ENCODE measurements at places on chromosomes 13 and 19. TPM values are rescaled to one million over a fixed set of nuclear protein-coding genes. Genes with fewer than 3 reads are reported as not detected.
A peak's percentile ranks its signal among the peaks of the same experiment; 100 is the strongest.

DNA sequence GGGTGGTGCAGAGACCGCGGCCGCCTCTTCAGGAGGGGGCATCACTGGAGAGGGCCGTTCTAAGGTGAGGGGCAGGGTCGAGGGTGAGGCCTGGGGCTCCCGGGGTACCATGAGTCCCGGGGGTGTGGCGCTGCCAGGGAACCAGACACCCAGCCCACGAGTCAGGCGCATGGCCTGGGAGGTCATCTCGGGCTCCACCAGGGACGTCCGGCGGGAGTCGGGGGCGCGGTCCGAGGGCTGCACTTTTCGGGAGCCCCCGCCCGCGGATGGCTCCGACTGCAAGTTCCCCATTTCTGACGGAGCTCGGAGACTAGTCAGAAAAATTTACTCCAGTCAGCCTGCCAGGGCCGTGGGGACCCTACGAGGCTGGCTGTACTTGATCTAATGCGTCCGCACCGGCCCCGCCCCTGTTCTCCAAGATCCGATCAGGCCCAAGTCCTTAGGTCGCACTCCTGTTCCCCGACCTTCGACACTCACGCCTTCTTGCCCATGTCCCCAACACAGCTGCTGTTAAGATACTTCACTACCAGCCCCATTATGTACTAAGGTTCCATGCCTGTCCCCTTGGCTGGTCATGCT lies 774 bp downstream of the GGN start:
- ATAC-seq, result peak; percentile 1

Gene KIR3DL1
- not detected for total RNA-seq

- ATAC-seq, result peak; percentile 23
These were observed 16.7 kb downstream of the TSKS start for GRCh38 chr19:49746206-49746958.

Gene FGF14
- total RNA-seq, result 0.16 TPM

DNA sequence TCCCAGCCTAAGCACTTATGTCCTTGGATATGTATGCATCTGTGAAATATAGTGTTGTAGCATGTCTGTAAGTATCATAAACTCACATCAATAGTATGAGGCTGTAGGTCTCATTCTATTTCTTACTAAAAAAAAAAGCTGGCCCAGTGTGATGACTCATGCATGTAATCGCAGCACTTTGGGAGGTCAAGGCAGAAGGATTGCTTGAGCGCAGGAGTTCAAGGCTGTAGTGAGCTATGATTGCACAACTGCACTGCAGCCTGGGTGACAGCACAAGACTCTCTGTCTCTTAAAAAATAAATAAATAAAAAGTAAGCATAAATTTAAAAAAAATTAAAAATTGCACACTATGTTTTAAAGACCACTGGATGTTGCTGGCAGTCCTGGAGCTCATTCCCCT lies 79.1 kb upstream of the SPATA13 start:
- no peak for ATAC-seq

Gene HIPK4
- total RNA-seq, result not detected

Gene DIRAS1
- 1.00 TPM for total RNA-seq

GRCh38 chr13:34990399-34991214 lies 48.5 kb downstream of the NBEA start:
- no peak for ATAC-seq

GRCh38 chr19:6066661-6067646 lies 43.3 kb downstream of the RFX2 start:
- no peak for ATAC-seq

DNA sequence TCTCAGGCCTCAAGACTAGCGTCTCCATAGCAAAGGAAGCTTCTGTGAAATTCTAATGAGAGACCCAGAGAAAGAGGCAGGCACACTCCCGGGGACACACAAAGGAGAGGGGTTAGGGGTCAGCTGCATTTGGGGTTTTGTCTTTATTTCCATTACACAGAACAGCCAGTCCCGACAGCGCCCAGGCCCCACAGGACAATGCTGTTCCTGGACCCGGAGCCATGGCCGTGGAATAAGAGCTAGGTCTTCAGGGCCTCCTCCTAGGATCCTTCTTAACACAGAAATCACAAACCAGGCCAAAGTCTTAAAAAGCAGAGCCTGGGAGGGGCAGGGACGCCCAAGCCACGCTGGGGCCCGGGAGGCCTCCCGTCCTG lies 22.8 kb downstream of the KCTD15 start:
- no peak for ATAC-seq

- ATAC-seq, result no peak
These were observed 28.6 kb upstream of the PNMA8B start for GRCh38 chr19:46524308-46524707.

- ATAC-seq, result no peak
These were observed 1.0 kb downstream of the PDX1 start for GRCh38 chr13:27920677-27921420.

DNA sequence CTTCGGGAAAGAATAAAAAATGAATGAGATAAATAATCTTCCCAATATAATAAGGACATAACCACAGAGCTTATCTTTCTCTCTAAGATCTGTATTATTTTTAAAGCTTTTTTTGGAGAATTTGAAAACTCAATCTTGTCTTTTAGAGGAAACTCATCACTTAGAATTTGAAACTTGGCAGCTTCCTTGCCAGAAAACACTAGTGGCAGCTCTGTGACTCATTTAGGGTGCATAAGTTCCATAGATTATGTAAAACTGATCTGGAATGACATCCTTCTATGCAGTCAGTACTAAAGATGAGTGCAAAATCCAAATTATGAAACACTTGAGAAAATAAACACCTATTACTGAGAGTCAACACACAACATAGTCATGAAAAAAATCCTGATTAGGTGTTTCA lies 848.0 kb downstream of the DACH1 start:
- no peak for ATAC-seq

Gene LAIR1
- 1.5 TPM for total RNA-seq

- ATAC-seq, result no peak
These were observed 4.4 kb downstream of the SPC24 start for GRCh38 chr19:11151181-11151580.

- ATAC-seq, result no peak
These were observed 21.5 kb downstream of the ZNF14 start for GRCh38 chr19:19711306-19711933.

Gene SYCN
- not detected for total RNA-seq

Gene EPSTI1
- total RNA-seq, result 3.4 TPM

GRCh38 chr19:20167651-20168122 lies 673 bp downstream of the ZNF486 start:
- no peak for ATAC-seq

Gene ERICH6B
- total RNA-seq, result not detected

GRCh38 chr13:26041444-26041843 lies 10.4 kb downstream of the SHISA2 start:
- no peak for ATAC-seq

GRCh38 chr13:47213047-47213446 lies 316.2 kb upstream of the HTR2A start:
- ATAC-seq, result no peak

- peak; percentile 60 for ATAC-seq
These were observed 3.9 kb upstream of the TTC9B start for GRCh38 chr19:40221858-40222619.

- no peak for ATAC-seq
These were observed 13.3 kb upstream of the MKNK2 start for GRCh38 chr19:2064395-2064787.

GRCh38 chr13:50699874-50700663 lies 143.4 kb downstream of the DLEU7 start:
- no peak for ATAC-seq

Gene NCLN
- total RNA-seq, result 37.5 TPM

Gene EBI3
- 0.44 TPM for total RNA-seq

DNA sequence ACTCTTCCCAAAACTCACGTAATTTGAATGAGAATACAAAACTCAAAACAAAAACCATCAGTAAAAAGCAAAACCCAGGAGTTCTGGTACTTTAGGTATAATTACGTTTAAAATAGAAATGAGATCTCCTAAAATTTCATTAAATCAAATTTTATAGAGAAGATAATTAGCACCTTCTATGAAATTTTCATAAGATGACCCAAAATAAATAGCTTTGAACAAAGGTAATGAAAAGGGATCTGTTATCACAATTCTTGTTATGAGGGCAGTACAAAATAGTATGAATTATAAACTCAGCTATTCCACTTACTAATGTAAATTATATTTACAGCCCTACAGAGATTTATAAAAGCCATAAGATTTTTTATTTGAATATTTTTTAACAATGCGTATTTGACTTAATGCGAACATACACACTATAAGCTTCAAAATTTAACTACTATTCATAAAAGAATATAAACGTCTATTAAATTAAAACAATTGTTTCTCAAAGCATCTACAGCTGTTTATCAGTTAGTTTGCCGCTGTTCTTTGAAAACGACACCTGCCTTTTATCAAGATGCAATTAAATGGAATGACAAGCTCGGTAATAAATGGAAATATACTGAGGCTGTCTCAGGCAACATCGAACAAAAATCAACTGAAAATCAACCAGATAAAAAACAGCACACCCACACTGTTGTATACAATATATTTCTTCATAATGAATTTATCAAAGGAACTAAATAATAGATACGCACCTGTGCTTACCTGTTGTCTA lies 63.8 kb downstream of the KCNRG start:
- ATAC-seq, result no peak

DNA sequence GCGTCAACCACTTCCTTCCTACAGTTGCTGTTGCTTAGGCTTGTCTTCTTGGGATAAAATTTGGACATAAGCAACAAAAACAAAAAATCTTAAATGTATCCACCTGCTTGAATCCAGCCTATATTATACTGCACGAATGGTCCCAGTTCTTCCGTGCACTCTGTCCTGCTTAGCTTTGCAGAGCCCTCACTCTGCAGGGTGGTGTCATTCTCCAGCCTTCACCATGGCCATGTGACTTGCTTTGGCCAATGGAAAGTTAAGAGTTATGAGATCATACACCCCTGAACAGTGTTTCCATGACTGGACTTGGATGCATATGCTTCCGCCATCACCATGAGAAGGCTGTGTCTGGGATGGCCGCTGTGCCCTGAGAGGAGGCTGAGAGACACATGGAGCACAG lies 27.4 kb upstream of the SACS start:
- no peak for ATAC-seq

GRCh38 chr13:41307884-41308640 lies 3.0 kb upstream of the NAA16 start:
- ATAC-seq, result no peak

GRCh38 chr19:45403781-45404556 lies 900 bp downstream of the PPP1R13L start:
- peak; percentile 9 for ATAC-seq

GRCh38 chr13:114004420-114005205 lies 30.7 kb upstream of the C13orf46 start:
- no peak for ATAC-seq

DNA sequence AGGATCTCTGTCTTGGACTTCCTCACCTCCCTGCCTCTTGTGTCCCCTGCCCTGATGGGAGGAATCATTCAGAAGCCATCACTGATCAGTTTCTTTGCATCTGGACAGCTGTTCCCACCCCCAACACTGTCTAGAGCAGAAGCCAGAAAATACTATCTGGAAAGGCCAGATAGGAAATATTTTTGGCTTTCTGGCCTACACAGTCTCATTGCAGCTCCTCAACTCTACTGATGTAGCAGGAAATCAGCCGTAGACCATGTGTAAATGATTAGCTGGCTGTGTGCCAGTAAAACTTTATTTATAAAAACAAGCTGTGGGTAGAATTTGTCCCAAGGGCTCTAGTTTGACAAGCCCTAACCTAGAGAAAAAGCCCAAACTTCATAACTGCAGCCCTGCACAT lies 5.6 kb downstream of the SIGLEC7 start:
- no peak for ATAC-seq

DNA sequence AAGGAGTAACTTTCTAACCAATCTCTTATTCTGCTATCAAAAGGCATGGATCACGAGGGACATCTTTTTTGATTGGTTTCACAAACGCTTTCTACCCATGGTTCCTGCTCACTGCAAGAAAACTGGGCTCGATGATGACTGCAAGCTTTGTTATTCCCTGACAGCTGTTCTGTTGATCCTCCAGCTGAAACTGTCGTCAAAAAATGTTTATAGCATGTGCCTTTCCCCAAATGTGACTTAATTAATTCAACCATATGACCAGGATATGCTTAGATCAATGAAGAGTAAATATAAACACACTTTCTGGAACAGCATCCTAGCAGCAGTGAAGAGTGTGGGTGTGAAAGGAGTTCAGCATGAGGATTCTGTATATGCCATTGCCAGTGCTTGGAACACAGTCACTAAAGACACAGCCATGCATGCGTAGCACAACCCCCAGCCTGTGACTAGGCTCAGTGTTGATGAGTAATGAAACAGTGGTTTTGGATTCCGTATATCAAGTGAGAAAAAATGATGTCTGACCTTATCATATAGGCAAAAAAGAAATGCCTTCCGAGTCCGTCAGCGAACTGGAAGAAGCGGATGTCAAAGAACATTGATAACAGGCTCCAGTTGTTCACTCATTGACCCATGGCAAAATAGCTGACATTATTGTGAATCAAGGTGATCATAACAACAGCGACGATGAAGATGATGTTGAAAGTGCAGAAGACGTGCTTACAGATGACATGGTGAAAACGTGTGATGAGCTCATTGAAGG lies 347.4 kb downstream of the FGF9 start:
- ATAC-seq, result no peak

DNA sequence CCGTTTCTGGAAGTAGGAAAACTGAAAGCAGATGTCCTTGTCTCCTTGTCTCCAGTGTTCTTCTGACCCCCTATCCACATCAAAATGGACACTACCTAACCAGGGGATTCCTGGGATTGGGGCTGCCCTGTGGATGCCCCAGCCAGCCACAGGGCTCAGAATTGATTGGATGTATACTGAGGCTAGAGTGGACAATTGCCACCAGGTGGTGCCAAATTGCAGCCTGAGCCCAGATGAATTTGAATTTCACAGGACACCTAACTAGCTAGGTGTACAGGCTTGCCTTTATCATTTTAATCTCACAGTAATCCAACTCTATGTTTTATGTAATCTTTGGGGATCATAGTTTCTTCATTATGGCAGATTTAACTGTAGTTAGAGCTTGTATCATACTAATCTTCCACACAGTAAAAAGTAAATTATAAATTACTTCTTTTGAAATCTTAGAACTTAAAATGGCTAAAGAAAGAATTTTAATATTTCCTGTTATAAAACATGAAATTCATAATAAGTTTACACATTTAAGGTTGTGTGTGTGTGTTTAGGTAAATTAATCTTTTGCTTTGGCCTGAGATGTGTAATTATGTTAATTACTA lies 58.0 kb downstream of the PIBF1 start:
- peak; percentile 94 for ATAC-seq

DNA sequence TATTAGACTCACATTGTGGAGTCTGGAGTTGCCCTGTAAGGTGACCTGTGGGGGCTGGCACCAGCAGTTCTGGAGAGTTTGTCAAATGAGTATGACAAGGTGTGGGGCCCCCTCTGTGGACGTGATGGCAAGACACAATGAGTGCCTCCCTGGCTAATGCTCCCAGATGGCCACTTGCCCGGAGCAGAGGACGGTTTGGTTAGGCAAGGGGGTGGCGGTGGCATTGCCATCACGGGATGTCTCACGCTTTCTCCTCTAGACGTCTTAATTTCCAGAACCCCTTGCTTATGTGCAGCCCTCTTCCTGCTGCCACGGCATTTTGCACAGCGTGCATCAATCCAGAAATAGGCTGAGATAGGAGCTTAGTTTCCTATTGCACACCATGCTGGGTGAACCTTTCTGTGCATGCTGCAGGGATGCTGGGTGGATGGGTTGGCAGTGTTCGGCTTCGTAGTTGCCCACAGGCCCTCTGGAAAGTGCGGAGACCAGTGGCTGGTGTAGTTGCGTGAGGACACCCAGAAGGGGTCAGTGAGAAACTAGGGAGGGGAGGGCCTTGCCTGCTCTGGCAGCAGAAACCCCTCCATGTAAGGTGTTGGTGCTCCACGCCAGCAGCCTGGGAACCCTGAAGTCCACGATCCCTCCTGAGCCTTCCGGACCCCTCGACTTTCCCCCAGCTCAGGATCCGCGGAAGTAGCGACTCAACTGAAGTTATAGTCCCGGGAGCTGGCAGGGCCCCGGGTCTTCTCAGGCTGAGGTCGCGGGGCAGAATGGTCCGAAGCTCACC lies 18.1 kb upstream of the LRP3 start:
- peak; percentile 0 for ATAC-seq

Measured in esophagus mucosa (tissue), 1 donor.